ENCODE measurements at places on chromosomes 6 and 20. TPM values are rescaled to one million over a fixed set of nuclear protein-coding genes. Genes with fewer than 3 reads are reported as not detected.

PDE10A gene
- 1.6 TPM for total RNA-seq

ABHD16B gene
- not detected for total RNA-seq

SLC22A2 gene
- 0.42 TPM for total RNA-seq

TXLNB gene
- not detected for total RNA-seq

TMEM200A gene
- 4.2 TPM for total RNA-seq

BPI gene
- not detected for total RNA-seq

CALHM4 gene
- total RNA-seq = not detected

PCK1 gene
- not detected for total RNA-seq

DNAH8 gene
- total RNA-seq = 0.03 TPM

IYD gene
- total RNA-seq = not detected

GRCh38 chr6:28764014-28764723 is 159.6 kb downstream of the TRIM27 start:
- DNase-seq = no peak

- peak; percentile 44 for DNase-seq
Observed at GRCh38 chr6:31575335-31575901, at the start of gene TNF. Gene TNF, plus strand, starts transcription at chr6:31575565. Its CDS starts 177 bp downstream, at chr6:31575742.

GRCh38 chr6:33786736-33787135 is 2.2 kb downstream of the LEMD2 start:
- DNase-seq = no peak

DNA sequence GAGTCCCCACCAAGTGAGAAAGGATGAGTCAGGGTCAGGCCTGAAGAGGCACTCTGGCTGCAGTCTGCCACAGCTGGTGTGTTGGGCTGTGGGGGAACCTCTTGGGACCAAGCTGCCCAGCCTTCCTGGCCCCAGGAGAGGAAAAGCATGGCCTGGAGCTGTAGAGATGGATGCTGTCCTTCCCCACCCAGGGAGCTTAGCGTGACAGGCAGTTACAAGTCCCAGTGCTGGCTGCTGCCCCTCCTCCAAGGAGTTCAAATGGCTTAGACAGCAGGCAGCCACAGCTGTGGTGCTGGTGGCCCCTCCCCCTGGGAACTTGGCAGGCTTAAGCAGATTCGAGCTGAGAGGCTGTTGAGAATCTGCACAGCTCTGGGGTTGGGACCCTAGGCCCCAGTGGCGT is 253.2 kb downstream of the PLCB1 start:
- DNase-seq = no peak

DNA sequence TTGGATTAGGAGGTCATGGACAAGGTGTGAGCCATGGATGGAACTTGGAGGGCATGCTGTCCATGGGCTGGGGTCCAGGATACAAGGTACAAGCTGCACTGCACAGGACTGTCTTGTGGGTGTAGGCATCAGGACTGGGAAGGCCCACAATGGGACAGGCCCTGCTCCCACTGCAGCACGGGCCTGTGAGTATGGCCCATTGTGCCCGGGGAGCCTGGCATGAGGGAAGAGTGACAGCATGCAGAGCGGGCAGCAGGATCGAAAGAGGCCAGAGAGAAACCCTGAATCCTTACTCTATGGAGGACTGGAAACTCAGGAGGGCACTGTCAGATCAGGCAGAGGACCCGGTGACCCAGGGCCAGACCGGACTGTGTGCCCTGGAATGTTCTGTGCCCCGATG is 211.3 kb downstream of the PREX1 start:
- no peak for DNase-seq

- DNase-seq = no peak
Observed at GRCh38 chr6:305371-306206, 13.3 kb downstream of the DUSP22 start.

DNA sequence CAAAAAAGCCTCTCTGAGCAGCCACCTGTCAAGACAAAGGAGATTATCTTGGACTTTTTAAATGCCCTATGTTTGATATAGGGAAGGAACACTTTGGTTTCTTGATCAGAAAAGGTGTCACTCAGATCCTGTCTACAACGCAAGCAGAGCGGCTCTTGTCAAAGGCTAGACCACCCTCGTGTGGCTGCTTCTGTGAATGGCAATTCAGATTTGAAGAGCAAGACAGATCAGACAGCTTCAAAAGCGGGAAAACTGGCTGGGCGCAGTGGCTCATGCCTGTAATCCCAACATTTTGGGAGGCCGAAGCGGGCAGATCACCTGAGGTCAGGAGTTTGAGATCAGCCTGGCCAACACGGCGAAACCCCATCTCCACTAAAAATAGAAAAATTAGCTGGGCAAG is 10.1 kb upstream of the NXT1 start:
- peak; percentile 85 for DNase-seq

GRCh38 chr6:162907876-162908481 is 180.2 kb downstream of the PACRG start:
- DNase-seq = no peak

DNA sequence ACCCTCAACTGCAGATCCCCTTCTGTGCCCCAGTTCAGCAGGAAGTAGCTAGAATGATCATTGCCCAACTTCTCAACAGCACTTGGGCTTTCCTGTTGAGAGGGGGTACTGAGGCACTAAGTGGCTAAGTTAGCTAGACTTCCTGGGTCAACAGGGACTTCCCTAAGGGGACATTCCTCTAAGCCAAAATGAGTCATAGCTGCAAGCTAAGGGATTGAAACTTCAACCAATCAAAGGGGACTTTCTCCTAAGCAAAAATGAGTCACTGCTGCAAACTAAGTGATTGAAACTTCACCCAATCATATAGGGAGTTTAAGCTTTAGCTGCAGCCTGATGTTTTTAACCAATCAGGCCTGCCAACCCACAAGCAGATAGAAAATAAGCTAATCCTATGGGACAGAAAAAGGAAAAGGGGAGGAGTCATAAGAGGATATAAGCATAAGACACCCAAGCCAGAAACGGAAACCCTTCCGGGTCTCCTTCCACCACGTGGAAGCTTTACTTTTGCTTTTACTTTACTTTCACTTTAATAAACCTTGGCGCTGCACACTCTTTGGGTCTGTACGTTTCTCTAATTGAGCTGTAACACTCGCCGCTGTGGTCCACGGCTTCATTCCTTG is 659.0 kb upstream of the HS3ST5 start:
- no peak for DNase-seq

DNA sequence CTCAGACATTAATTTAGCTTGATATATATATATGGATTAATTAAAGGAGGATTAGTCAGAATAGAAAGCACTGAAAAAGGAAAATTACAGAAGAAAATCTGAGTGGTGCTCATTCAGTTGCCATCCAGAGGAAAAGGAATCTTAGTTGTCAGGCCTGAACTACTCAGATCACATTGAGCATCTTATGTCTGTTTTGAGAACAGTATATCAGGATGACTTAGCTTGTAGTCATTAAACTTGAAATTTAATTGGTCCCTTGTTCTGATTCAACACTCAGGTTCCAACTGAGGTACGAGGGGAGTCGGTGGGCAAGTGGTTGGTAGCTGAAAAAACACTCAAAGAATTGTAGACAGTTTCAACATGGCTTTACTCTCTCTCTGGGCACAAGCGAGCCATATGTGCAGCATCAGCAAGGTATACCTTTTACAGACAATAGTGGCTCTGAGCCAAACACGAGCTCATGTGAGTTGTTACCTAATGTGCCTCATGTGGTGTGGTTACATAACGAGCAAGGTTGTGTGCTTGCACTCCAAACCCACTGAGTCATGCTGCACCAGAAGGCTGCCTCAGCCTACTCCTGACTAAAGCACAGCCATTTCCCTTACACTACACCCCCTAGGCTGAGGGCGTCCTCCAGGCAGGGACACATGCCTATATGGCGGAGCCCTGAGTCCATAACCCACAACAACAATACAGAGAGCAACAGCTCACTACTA is 73.0 kb upstream of the HMGN3 start:
- no peak for DNase-seq

DNA sequence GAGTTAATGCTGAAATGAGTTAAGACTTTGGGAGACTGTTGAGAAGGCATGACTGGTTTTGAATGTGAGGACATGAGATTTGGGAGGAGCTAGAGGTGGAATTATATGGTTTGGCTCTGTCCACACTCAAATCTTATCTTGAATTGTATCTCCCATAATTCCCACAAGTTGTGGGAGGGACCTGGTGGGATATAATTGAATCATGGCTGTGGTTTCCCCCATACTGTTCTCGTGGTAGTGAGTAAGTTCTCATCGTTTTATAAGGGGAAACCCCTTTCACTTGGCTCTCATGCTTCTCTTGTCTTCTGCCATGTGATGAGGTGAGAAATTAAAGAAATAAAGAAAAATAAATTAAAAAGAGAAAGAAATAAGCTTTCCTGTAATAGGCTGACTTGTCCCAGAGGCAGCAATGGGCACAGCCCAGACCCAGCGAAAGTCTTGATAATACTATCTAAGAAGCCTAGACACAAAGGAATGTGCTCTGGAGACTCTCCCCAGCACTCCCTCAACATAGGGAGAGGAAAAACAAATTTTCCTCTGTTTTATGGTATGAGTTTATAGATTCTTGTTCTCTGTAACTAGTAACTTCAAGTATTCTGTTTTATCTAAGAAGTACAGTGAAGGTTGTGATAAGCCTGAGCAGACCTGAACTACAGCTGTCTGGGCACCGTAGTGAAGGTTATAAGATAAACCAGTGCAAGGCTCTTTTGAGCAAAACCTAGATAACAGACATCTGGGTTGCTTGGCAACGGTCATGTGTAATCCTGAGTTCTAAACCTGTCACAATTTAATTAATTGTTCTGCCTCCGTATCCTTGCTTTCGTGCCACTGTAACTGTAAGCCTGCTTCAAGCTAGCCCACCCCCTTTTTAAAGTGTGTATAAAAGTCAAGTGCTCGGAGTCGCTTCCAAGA is 88.9 kb upstream of the ECI2 start:
- no peak for DNase-seq

GRCh38 chr20:59985864-59986263 is 27.6 kb downstream of the CDH26 start:
- peak; percentile 37 for DNase-seq

GRCh38 chr6:127606131-127606562 is 29.2 kb downstream of the C6orf58 start:
- DNase-seq = peak; percentile 22

- no peak for DNase-seq
Observed at GRCh38 chr6:144335914-144336313, 50.8 kb downstream of the UTRN start.

DNA sequence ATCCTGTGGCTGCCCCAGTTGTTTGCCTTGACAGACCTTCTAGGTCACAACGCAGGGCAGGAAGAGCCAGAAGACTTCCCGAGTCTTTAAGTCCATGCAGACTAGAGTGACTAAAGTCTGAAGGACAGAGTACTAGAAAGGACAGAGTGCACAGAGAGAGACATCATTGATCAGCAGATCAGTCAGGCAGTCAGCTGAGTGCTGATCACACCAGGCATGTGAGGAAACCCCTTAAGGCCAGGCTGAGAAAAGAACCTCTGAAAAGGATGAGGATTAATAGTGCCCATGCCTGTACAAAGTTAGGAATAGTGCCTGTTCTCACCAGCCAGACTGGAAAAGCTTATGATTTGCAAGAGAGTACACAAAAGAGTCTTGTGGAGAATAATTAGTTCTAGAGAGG is 91.3 kb downstream of the CFAP61 start:
- DNase-seq = no peak

DNA sequence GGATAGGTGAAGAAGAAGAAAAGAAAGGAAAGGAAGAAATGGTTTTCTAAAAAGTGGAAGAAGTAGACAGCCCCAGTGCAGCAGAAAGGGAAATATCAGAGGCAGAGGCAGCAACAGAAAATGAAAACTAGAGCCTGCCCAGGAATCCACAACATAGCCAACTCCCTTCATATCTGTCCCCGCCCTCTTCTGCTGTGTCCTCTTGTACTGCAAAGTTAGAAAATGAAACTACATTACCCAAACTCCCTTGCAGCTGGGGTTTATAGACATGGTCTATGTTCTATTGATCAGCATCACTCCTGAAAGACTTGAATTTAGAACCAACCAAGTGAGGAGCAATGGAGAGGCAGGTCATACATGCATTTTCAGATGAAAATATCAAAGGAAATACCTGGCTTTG is 200.5 kb upstream of the PHACTR1 start:
- no peak for DNase-seq

DNA sequence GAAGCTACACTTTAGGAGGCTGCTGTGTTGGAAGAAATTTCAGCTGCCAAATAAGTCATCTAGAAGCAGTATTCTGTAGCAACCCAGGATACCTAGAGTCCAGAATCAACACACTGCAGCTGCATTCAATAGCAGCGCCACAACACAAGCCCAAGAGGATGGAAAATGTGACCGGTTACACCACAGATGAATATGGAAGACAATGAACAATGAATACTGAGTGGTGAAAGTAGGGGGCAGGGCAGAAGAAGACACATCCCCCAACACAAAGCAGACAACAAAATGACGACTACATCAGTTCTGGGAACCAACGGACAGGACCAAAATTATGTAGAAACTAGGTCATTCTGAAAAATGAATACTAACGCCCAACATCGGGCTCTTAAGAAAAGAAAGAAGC is 38.2 kb downstream of the KIF6 start:
- no peak for DNase-seq

- no peak for DNase-seq
Observed at GRCh38 chr6:21360336-21360735, 233.2 kb upstream of the SOX4 start.

DNA sequence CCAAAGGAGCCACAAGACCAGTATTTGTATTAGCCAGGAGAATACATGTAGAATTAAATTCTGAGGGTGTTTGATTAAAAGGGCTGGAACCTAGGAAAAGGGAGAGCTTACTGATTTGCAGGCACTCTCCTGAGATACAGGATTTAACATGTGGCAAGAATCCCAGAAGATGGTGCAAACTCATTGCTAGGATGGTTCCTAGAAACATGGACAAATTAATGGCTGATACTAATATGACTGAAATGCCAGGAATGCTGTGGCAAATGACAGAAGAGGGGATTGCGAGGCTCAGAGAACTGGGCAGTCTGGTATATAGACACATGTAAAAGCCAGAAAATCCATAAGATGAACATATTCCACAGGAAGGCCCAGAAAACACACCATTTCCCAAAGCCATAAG is 118.1 kb downstream of the RWDD2A start:
- no peak for DNase-seq

DNA sequence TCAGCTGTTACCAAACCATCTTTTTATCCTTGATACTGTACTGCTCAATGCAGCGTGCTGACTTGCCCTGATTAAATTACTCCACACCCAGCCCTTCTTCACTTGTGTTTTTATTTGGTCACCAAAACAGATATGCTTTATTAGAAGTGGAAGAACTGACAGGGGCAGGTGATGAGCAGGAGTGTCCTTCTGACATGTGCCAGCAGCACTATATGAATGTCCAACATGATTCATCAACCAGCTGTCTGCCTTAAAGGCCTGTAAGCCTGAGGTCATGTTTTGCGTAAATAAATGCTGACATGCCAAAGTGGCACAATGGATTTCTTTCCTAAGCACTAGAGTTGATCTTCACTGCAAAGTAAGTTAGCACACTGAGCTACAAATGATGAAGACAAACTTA is 15.4 kb downstream of the POPDC3 start:
- no peak for DNase-seq

- no peak for DNase-seq
Observed at GRCh38 chr6:155441112-155441465, 14.6 kb downstream of the NOX3 start.

- DNase-seq = no peak
Observed at GRCh38 chr6:69784595-69785377, 12.0 kb downstream of the LMBRD1 start.

GRCh38 chr6:43033496-43034189 is 12.2 kb downstream of the RRP36 start:
- DNase-seq = no peak
